Activated CD4-positive, alpha-beta T cell treated with anti-CD3 and anti-CD28 coated beads for 36 hours (primary cell): ENCODE measurements at places on chromosomes 5 and 9. TPM values are rescaled to one million over a fixed set of nuclear protein-coding genes. Genes with fewer than 3 reads are reported as not detected.

- DNase-seq: no peak
These were observed 8.7 kb downstream of the APTX start for GRCh38 chr9:32992595-32993238.

DNA sequence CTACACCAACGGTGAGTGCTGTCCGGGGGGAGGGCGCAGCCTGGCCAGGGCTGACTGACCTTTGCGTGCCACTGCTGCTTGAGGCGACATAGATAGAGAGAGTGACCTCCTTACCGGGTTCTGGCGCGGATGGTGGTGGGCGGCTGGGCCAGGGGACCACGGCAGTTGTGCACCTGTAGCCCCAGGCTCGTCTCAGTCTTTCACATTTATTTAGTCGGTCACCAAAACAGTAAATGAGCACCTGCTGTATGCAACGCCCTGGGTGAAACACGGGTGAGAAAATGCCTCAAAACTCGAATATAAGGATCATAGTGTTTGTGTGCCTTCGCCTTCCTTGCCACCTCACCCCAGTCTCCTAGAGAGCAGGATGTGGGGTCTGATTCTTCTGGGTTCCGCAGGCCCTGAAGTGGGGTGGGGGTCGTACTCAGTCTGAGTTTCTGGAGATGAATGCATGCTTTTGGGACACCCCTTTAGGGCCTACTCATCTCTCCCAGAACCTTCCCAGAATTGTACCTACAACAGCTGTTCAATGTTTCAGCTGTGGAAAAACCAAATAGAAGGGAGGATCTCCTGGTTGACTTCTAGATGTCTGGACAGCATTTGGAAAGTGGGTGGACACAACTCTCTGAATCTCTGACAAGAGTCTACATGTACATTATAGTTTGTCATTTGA is 714 bp downstream of the SEC24A start:
- peak; percentile 23 for DNase-seq

DNA sequence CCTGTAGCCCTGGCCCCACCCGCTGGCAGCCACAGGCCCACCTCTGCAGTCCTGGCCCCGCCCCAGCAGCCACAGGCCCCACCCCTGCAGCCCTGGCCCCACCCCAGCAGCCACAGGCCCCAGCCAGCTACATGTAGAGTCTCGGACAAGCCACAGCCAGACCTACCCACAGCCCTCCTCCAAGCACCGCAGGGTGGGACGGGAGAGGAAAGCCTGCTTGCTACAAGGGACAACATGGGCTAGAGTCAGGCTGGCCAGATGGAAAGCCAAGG is 49.5 kb upstream of the SARDH start:
- no peak for DNase-seq

DNA sequence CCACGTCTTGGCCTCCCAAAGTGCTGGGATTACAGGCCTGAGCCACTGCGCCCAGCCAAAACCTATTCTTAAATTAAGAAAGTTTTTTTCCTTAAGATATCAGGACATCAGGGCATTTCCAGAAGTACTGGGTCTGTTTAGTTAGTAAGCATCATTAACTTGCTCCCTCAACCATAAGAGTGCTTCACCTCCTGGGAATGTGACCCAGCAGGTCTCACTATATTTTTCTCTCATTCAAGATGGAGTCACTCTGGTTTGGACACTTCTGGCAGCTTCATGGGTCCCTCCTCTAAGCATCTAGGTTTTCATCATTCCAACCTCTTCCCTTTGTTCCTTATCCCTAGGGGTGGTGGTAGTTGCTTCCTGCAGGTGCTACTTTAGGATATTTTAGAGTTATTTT is 10.3 kb upstream of the BRD3OS start:
- no peak for DNase-seq

- DNase-seq: no peak
These were observed 362.8 kb downstream of the IRX1 start for GRCh38 chr5:3958389-3958788.

GRCh38 chr5:131996210-131997025 is 15.0 kb downstream of the ACSL6 start:
- DNase-seq: no peak

DNA sequence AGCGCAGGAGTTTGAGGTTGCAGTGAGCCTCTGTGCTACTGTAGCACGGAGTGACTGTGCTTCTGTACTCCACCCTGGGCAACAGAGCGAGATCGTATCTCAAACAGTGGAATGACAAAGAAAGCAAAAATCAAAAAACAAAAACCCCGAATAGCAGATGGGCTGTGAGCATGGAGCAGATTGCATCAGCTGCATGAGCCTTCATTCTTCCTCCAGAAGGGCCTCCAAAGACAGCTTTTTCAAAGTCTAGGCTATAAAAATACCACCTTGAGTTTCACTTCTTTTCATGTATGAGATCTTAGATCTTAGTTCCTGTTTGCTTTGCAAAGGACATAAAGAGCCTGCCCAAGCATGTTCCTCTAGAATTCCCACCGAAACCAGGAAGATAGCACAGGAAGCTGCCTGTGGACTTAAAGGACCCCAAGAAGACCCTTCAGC is 15.0 kb upstream of the HSPB3 start:
- peak; percentile 21 for DNase-seq

- DNase-seq: no peak
These were observed 17.4 kb upstream of the ARSI start for GRCh38 chr5:150320044-150320613.

Gene SNX24
- 4.9 TPM for total RNA-seq

Gene PRRX2
- 0.49 TPM for total RNA-seq

Gene PFN3
- not detected for total RNA-seq
